Activated gamma-delta T cell (primary cell): ENCODE measurements at places on chromosomes 1 and 21.

DNA sequence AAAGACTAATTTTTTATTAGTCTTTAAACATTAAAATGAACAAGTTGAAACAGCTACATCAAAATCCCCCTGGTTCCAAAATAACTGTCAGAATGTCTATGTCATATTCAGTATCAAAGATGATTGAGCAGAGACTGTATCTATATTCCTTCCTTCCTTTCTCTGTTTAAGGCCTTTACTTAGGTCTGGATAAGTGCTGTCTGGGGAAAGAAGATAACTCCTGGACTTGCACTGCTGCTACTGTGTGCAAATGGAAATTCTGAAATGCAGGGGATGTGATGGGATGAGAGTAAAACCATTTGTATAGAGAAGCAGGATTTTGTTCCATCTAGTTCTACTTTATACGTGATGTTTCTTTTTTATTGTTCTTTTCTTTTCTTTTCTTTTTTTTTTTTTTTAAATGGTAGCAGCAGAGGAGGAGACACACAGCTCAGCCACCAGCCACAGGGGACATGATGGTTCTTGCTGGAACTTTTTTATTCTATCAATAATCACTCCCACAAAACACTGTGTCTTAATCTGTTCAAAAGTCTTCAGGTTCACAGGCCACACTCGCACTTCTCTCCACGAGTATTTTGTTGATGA lies 33.6 kb upstream of the FOXE3 start:
- DNase-seq: no peak

DNA sequence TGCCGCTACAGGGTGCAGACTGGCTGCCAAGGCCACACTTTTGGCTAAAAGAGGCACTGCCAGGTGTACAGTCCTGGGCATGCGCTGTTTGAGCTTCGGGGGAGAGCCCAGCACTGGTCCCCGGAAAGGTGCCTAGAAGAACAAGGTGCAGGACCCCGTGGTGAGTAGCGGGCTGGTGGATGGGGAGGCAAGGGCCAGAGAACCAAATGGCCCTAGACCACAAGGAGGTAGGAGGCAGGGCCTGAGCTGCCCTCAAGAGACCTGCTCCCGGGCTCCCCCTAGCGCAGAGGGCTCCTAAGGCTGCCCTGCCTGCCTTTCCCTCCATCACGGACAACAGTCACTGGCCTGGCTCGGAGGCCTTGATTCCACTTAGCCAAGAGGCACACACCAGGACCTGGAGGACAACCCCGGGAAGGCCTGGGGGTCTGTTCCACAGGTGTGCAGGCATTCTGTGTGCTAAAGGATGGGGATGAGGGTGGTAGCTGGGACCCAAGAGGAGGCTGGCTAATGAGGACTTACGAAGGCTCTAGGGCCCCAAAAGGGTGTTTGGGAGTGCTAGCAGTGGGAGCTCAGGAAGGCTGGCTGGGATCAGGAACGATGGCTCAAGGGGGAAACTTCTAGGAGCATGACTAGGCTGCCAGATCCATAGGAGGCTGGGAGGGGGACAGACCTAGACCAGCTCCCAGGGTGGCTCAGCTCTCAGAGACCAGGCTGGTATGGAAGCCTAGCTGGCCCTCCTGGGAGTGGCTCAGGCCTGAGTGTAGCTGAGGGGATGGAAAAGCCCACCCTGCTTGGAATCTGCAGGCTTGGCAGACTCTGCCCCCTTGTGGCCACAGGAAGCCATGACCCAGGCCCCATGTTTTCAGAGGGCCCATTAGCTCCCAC lies 742 bp downstream of the ARTN start:
- no peak for DNase-seq

DNA sequence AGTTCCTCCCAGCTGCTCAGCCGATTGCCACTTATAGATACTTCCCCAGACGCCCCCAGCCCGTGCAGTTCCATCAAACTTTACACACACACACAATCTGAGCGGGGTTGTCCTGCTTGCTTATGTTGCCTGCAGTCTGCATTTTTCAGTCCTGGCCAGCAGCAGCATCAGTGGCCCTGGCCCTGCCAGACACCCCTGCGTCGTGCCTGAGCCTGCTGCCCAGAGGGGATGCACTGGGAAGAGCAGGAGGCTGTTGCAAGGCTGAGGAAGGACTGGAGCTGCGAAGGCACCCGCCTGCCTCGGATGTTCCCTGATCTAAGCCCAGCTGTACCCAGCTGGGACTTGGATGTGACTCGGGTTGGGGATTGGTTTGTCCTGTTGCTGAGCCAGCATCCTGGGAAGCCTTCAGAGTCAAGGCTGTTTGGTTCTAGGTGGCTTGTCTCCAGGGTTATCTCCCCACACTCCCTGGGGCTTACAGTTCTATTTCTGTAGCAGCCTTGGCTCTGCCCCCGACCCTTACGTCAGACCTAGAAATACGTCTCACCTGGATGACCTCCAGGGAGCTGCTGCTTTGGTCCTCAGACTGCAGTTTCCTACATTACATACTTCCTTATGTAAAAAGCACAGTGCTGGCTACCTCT lies 42.3 kb downstream of the MAN1C1 start:
- DNase-seq: no peak

DNA sequence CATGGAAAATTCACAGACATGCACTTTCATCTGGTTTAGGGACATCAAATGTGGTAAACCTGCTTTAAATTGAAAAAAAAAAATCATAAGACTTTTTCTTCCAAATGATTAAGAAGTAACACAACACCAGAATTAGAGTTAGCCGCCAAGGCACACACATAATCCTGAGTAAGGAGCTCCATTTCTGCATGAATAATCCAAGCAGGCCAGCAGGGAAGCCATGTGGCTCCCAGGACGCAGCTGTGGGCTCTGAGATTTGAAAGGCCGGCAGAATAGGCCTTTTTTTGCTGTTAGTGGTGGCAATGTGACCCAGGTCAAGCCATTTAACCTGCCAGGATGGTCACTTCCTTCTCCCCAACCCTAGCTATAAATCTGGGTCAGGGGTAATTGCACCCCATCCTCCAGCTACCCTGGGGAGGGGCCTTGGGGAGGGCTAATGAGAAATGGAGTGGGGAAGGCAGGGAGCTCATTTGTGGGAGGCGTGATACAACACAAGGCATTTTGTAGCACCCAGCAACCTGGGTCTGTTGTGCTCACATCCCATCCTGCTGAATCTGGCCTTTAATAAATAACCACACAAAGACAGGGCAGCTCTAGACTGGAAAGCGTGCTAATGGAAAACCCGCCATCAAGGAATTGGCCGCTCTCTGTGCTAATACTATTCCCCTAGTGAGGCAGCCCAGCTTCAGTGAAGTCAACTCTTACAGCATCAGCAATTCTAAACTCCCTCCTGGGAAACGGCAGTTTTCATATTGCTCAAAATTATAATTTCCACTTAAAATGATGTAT lies 178.5 kb downstream of the RHOU start:
- DNase-seq: no peak

GRCh38 chr1:184682956-184683355 lies 71.7 kb downstream of the EDEM3 start:
- no peak for DNase-seq

DNA sequence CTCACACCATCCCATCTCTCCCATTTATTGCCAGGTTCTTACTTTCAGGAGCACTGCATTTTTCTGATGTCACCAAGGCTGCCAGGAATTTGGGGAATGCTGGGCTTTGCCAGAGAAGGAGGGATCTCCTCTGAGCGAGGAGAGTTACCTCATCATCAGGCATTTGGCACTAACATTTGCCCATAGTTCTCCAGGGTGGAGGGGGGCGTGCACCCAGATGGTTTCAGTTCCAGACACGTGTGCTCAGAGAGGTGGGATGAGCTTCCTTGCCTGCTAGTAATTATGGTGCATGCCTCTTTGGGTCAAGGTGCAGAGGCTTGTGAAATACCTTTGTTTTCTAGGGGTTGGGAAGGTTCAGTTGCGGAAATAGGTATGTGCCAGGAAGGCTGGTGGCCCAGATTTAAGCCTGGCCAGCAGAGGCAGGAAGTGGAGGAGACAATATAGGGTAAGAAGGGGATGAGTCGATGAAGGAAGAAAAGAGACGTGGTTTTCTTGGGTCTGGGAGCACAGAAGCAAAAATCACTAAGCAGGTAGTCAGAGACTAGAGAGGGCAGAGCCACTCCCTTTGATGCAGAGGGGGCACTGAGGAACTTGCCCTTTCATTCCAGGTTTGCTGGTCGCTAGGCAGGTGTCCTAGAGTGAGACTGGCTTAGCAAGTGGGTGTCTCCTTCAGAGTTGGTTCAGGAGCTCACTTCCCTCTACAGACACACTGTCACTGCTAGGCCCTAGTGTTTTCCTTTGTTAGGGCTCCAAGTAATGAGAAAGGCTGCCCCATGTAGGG lies 7.2 kb downstream of the TUFT1 start:
- DNase-seq: no peak

- no peak for DNase-seq
Observed at GRCh38 chr1:207048041-207048440, 3.0 kb downstream of the YOD1 start.

- DNase-seq: no peak
Observed at GRCh38 chr1:150841626-150842025, 33.6 kb upstream of the CTSK start.

- no peak for DNase-seq
Observed at GRCh38 chr1:211830055-211830327, 572 bp downstream of the LPGAT1 start.

DNA sequence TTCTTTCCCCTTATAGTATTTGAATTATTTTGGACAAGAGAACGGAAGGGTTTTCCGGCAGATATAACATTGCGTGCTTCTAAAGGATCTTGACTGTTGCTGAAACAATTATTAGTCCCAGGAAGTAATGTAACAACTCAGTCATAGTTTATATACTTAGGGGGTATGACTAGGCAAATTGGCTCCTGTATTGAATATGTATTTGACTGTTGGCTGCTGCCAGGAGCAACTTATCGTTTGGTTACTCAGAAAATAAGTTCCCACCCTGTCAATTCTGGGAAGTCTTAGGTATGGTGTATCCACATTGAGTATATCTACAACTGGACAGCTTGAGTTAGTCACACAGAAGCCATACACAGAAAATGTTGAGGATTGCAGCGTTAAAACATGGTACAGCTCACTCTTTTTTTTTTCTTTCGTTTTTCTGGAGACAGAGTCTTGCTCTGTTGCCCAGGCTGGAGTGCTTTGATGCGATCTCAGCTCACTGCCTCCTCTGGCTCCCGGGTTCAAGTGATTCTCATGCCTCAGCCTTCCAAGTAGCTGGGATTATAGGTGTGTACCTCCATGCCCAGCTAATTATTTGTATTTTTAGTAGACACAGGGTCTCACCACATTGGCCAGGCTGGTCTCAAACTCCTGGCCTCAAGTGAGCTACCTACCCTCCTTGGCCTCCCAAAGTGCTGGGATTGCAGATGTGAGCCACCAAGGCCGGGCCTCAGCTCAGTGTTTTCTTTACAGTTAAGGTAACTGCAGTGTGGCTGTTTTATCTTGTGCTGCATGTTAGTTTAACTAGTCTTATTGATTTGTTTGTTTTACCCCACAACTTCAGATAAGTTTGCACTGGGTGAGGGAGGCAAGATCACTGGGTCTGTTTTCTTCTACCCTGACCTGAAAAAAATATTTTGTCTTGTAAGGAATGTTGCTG lies 10.2 kb downstream of the SMAP2 start:
- DNase-seq: no peak

DNA sequence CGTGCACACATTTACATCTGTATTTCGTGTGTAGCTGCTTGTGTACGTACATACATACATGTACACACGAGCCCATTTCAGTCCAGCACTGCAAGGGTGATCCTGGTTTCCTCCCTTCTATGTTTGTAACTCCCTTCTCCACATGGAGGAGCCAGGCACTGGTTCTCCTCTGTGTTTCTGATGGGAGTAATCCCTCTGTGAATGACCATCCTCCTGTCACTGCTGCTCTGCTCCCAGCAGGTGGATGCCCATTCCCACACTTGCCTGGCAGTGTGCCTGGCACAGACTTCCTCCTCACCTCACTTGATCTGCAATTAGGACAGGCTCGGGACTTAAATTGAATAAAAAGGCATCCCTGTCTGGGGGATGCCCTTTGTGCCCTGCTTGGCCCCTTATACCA lies 37.1 kb downstream of the TRAPPC10 start:
- DNase-seq: no peak

DNA sequence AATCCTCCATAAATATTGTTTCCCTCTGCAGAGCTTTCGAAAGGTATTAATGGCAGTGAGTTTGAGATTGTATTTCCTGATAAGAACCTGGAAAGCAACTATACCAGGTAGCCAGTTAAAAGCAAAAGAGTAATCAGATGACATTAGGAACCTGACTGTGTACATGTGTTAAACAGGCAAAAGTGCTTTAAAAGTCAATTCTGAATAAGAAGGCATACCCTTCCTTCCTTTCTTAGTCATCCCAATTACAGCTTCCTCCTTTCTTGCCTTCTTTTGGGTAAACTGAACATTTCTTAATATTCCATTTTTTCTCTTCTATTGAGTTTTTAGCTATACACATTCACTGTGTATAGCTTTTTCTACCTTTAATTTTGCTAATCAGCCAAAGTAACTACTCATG lies 144.7 kb downstream of the ZNF281 start:
- DNase-seq: no peak

- DNase-seq: no peak
Observed at GRCh38 chr1:226624526-226624925, 76.0 kb downstream of the STUM start.

DNA sequence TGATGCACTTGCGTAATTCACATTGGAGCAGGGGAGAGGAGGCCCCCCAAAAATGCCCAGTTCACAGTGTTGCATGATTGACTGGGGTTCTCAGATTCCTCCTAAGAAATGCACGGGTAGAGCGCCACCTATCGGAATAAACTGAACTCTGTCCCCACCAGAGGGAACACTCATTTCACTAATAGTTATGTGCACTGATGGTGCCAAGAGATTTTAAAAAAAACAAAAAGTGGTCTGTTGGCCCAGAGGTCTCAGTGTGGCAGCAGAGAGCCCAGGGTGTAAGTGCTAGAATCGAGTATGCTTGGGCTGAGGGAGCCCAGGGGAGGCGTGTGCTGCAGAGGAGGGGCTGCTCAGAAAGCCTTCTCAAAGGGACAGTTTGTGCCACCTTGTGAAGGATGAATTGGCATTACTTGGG lies 6.9 kb downstream of the PINK1 start:
- DNase-seq: no peak

DNA sequence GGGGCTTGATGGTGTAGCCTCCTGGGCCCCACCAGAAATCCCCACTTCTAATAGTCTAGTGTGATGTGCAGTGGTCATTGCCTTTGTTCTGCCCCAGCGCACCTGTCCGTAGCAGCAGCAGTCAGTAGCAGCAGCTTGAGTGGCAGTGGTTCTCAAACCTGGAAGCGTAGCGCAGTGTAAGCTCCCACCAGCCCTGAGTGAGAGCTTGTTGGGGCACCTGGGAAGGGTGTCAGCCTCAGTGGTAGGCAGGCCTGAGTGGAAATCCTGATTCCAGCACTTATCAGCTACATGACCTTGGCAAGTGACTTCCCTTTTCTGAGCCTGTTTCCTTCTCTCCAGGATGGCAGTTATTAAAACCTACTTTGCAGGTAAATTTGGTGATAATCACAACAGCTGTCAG lies 41.6 kb upstream of the EPHA8 start:
- DNase-seq: no peak
